ENCODE measurements at places on chromosomes 13 and 19.

DNA sequence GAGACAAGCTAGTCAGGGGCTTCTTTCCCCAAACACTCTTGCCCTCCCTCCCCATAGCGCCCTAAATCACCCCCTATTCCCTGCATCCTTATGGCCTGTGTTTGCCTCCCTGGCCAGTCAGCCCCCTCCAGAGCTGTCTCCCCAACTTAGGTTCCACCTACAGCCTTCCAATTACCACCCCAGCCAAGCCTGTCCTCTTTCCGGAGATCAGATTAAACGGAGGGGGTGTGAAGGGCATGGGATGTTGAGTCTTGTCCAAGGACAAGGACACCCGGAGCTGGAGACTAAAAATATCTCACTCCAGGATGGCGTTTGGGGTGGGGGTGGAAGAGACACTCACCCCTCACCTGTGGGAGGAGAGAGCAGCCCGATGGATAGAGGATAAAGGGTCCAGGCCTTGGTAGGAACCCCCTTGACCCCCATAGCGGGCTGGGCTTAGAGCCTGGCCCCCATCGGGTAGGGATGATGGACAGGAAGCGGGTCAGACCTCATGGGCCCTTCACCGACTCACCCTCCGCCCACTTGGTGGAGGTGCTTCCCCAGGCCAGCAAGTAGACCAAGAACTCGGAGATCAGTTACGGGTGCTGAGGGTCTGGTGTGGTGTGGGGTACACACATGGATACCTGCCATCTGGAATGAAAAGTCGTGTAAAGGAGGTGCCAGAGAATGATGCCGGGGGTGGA, 6.0 kb downstream of the ZNF865 start:
- no peak for DNase-seq

- DNase-seq: peak; percentile 50
These were observed 68.2 kb downstream of the LMO7 start for GRCh38 chr13:75704194-75704926.

- DNase-seq: no peak
These were observed 2.7 kb upstream of the INAFM1 start for GRCh38 chr19:47271949-47272348.

DNA sequence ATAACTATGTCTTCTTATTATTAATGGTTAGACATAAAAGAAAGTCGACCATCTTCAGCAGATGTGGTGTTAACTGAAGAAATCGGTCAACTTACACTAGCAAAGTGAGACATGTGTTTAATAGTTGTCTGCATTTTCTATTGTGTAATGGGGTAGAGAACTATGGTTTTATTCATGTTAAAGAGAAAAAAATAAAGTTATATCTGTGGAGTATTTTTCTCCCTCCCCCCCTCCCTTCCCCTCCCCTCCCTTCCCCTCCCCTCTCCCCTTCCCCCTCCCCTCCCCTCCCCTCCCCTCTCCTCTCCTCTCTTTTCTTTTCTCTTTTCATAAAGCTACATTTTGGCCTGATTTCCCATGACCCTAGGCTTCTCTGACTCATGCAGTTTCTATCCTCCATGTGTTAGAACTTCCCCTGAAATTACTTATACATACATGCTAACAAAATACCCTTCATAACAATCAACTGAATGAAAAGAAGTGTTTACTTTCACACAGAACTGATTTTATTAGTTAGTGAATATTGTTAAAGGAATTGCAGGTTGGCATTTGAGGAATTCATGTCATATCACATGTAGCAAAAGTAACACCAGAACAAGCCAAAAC, 1431.0 kb upstream of the ATXN8OS start:
- DNase-seq: no peak

DNA sequence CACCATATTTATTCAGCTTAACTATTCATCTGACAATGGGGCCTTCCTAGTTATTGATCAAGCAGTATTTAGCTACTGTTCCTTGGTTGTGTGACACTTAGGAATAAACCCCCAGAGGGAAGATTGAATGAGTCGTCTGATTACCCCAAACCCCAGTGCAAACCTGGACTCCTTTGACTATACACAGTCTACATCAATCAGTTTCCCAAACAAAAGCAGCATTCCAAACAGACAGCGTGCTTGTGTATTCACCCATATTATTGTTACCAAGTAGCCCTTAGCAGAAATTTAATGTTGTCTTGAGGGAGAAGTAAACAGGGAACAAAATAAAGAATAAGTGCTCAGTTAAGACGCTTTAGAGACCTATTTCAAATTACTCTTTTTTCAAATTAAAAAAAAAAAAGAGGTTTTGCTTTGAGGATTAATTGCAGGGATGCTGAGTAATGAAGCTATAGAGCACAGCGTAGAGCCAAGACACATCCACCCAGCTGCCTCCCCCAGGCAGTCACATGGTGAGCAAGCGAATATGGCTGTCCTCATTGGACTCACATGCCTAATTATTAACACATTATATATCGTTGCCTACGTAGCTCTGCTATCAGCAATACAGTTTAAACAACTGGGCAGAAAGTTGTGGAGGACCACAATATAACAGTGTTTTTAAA, 14.7 kb upstream of the B3GLCT start:
- peak; percentile 29 for DNase-seq

DNA sequence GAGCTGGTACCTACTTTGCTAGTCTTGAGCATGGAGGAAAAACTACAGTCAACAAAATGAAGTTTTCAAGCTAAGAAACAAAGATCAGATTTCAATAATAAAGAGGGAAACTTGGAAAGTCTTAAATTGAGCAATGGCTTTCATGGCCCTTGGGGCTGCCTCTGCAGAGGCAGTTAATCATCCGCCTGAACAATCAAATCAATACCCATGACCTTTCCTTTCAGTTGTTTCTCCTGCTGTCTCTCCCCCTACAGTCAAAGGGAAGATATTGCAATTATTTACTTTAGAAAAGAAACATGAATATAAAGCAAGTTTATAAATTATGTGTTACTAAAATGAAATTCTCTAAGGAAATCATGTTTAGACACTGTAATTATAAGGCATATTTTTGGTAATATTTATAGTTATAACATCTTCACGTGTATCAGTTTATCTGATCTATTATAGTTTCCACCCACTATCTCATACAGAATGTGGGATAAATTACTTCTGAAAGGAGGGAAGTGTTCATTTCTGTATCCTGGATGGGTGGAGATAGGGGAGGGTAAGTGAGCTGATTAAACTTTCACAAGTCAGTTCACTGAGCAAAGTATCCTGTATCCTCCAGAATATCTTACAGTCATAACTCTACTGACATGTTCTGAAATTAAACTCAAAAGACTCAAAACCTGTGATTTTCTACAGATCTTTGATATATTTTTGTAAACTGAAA, 72.4 kb upstream of the TSC22D1 start:
- peak; percentile 40 for DNase-seq

DNA sequence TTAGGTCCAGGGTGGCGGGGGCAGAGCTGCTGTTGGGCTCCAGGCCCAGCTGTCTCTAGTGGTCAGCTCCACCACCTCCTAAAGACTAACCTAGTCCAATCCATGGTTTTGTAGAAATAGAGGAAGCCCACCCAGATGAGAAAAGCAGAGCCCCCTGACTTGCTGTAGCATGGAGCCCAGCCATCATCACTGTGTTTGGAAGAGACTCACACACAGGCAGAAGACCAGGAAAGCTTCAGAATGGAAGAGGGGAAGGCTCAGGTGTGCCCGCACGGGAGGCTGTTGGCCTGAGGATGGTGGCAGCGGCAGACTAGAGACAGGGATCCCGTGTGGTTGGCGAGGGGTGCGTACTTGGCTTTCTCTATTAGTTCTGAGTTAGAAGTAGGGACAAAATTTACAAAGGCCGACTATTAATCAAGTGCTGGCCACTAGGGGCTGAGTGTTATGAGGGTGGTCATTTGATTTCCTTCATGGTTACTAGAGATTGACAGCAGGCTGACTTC, 193.2 kb upstream of the SOX1 start:
- DNase-seq: no peak

GRCh38 chr19:10299545-10300458, 9.8 kb downstream of the ZGLP1 start:
- DNase-seq: no peak

GRCh38 chr13:112719016-112719415, 29.2 kb downstream of the ATP11A start:
- no peak for DNase-seq

All from GM23248 (cell line).